ENCODE measurements at places on chromosomes 7 and 10.

DNA sequence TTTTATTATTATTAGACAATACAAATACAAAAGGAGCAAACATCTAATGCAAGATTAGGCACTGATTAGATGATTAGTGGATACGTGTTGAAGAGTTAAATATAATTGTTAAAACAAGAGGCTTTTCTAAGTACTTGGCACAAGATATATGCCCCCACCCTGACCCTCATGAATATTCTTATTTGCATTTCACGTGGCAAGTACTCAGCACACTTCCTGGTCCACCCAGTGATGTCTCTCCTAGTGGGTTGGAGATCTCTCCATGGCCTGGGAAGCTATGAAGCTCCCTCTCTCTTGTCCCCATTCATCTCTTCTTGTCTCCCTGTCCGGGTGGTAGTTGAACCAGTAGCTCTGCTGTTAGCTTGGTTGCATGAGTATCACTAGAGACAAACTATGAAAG, 375.3 kb downstream of the ADRA2A start:
- no peak for DNase-seq

DNA sequence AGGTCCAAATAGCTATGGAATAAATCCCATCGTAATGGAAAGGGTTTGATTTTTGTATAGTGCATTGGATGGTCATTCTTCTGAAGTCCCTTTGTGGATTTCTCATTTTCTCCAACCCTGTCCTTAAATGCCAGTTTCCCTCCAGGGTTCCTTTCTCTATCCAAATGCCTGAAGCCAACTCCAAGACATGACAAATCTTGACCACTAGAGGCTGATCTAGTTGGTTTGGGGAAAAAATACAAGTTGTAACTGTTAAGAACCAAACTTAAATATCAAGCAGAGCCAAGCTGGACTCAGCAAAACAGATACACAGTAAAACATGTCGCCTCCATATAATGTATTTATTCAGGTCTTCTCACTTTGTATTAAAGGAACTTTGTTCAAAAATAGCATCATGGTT, 28.7 kb downstream of the FRMD4A start:
- DNase-seq, result no peak

DNA sequence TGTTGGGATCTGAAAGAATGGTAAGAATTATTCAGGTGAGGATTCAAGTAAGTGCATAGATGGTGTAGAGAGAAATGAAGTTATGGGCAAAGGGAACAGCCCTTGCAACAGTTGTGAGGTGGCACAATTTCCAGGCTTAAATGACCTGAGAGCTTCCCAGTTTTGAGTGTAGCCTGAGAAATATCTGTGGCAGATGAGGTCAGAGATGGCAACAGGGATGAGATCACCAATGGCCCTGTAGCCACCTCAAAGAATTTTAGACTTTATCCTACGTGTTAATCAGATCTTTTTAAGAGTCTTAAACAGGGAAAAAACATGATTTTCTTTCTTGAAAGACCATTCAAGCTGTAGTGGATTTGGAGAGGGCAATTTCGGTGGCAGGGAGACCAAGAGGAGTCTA, 1.9 kb upstream of the NRF1 start:
- DNase-seq, result no peak

DNA sequence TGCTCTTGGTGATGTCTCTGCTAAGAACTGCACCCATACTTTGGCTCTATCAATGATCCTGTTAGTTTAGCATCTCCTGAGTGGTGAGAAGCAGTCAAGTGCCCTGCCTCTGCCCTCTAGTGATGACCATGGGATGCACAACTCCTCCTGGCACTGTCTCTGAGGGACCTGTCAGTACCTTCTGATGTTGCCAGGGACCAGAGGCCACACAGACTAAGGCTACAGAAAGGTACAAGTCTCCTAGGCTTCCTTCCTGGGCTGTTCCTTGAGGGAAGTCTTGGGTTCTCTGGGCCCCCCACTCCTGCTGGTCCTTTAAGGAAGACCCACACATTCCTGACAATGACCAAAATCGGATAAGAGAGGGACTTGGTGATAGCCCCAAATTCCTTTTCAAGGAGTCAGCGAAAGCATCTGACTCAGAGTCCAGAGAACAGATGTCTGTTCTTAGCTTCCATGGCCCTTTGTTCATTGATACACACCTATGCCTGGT, 15.3 kb downstream of the NKX2-3 start:
- DNase-seq, result no peak

GRCh38 chr7:34841326-34841725, 183.3 kb downstream of the NPSR1 start:
- no peak for DNase-seq

DNA sequence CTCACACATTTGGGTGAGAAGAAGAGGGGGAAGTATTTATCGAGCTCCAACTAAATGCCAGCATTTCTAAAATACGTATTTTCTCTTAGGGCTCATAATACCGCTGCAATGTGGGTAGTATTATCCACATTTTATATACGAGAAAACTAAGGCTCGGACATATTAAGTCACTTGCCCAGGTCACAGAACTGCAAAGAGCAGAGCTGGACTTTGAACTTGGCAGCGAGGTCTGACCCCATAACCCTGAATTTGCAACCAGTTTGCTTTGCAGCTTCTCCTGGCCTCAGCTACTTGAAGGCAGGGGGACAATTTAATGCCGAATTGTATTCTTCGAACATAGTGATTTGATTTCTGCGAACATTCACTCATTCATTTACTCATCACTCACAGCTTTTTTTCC, 7.2 kb downstream of the ABLIM1 start:
- no peak for DNase-seq

GRCh38 chr7:93367254-93367653, 135.1 kb downstream of the VPS50 start:
- no peak for DNase-seq

DNA sequence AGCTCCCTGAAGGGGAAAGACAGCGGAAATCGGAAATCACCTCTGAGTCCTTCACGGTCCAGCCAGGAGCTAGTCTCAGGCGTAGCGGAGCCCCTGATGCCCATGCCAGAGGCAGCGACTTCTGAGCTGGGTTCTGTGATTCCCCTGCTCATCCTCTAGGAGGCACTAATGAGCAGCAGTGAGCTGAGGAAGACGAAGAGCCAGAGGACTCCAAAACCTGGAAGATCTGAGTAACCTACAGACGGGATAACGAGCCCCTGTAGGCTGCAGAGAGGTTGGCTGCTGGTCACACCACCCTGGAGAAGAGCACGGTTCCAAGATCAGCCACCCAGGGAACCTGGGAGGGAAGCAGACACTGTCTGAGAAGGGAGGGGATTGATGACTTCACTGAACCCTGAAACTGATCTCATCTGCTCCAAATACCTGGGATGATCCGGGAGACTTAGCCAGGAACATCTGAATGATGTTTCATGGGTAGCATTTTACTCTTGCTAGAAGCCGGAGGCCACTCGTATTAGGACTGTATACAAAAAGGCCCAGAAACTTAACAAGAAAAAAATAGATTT, 304.1 kb downstream of the PAXIP1 start:
- DNase-seq, result no peak
